ENCODE measurements at places on chromosomes 1 and 21.

GRCh38 chr1:28832966-28833365 is 21.0 kb downstream of the OPRD1 start:
- no peak for DNase-seq

DNA sequence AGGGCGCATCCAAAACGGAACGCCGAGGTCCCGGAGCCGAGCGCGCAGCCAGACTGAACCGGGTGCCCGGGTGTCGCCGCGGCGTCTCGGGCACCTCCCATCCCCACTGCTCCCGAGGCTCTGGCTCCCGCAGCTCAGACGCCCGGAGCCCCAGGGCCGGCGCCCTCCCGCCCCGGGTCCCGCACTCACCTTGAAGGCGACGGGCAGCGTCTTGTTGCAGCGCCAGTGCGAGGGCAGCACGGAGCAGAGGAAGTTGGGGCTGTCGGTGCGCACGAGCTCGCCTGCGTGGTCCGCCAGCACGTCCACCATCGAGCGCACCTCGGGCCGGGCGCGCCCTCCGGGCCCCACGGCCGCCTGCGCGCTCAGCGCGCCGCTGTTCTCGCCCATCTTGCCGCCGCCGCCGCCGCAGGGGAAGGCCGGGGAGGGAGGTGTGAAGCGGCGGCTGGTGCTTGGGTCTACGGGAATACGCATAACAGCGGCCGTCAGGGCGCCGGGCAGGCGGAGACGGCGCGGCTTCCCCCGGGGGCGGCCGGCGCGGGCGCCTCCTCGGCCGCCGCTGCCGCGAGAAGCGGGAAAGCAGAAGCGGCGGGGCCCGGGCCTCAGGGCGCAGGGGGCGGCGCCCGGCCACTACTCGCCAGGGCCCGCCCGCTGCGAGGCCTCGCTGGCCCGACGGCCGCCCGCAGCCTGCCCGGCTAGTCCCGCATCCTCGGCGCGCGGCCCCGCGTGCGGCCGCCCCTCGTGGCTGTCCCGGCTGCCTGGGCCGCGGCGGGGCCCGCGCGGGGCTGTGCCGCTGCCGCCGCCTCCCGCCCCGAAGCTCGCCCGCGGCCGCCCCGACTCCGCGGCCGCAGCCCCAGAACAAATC is 447 bp downstream of the RUNX3 start:
- no peak for DNase-seq

DNA sequence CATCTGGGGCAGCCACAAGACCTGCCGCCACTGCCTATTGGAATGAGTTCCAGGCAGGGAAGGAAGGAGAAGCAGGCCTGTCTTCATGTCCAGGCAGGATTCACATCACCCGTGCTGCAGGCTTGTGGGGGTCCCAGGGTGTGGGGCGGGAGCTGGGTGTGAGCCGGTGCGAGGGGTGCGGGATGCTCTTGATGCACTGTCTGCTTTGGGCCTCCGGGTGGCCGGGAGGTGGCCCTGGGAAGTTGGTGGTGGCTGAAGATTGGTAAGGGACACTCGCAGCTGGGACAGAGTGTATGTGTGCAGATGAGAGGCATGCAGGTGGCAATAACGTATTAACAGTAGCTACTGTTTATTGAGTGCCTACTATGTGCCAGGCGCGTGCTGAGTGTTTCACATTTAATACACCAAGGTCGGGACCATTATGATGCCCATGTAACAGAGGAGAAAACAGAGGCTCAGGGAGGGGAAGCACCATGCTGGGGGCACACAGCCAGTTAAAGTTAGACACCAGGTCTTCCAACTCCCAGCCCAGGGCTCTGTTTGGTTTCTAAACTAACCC is 3.3 kb downstream of the CROCC start:
- DNase-seq, result no peak

- DNase-seq, result no peak
Observed at GRCh38 chr21:34801519-34802132, 132.8 kb downstream of the CLIC6 start.

- DNase-seq, result no peak
Observed at GRCh38 chr21:45097827-45098387, 23.5 kb downstream of the ADARB1 start.

GRCh38 chr1:83033682-83034081 is 965.2 kb downstream of the TTLL7 start:
- no peak for DNase-seq

DNA sequence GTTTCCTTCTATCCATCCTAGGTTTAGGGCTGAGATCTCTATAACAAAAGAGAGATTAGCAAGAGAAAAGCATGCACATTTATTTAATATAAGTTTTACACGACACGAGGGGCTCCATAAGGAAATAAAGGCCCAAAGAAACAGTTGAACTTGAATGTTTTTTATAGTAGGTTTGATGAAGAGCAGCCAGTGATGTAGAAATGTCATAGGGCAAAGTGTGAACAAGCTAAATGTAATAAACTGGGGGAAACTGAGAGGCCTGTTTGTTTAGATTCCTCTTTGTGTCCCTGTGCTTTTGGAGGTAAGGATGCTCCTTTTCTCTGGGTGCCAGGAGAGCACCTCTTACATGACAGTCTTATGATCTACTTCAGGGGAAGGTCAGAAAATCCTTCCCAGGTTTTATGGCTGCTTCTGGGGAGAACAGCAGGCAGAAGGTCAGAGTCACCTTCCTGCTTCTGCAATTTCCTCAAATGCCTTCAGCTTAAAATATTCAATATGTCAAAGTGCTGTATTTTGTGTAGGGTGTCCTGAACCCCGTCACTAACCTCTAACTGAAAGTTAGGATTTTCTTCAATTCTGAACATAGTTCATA is 9.5 kb upstream of the HORMAD1 start:
- DNase-seq, result no peak

DNA sequence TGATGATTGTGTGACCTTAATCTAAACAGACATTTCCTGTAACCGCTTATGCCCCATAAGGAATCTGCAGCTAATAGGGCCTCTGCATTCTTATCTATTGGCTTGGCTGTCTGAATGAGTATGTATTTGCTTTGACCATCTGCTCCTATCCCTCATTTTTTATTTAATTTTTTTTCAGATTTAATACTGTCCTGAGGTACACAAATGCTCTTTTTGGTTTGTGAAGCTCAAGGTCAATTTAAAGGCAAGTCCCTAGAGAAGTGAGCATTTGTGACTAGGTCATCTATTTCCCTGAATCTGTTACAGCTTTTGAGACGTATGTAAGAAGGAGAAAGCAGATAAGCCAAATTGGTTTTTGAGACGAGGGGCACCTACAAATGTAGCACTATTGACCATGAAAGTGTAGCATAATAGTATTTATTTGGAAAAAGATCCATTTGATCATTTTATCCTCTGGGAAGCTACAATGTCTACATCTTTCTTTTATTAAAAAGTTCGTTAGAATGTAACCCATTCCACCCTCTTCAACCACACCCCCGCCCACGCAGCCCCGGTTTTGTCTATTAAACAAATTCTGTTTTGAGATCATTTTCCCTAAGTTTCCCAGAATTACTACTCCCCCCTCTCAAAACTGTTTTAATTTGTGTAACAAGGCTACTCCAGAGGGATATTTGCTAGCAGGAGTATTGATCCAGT is 69.2 kb upstream of the HSPA13 start:
- no peak for DNase-seq

DNA sequence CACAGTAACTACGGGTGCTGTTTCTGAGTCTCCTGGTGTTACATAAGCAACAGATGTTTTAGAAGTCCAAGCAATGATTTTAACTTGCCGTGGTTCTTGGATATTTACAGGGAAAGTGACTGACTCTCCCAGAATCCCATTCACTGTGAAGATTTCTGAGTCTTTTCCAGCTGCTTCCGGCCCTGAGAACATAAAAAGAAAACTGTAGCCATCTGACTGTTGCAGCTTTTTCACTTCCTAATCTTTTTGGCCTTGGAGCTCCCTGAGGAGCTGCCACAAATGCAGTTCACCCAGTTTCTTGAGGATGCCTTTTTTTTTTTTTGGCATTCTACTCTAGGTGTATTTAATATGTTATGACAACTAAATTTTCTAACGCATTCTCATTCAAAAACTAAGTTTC is 13.7 kb downstream of the CD84 start:
- no peak for DNase-seq

- DNase-seq, result peak; percentile 89
Observed at GRCh38 chr1:47313915-47314664, at the start of gene STIL. TSS of gene STIL (minus strand) at chr1:47314147. CDS start at chr1:47310319, 3,828 bp downstream.

- DNase-seq, result no peak
Observed at GRCh38 chr1:78678324-78678723, 28.7 kb downstream of the IFI44 start.

DNA sequence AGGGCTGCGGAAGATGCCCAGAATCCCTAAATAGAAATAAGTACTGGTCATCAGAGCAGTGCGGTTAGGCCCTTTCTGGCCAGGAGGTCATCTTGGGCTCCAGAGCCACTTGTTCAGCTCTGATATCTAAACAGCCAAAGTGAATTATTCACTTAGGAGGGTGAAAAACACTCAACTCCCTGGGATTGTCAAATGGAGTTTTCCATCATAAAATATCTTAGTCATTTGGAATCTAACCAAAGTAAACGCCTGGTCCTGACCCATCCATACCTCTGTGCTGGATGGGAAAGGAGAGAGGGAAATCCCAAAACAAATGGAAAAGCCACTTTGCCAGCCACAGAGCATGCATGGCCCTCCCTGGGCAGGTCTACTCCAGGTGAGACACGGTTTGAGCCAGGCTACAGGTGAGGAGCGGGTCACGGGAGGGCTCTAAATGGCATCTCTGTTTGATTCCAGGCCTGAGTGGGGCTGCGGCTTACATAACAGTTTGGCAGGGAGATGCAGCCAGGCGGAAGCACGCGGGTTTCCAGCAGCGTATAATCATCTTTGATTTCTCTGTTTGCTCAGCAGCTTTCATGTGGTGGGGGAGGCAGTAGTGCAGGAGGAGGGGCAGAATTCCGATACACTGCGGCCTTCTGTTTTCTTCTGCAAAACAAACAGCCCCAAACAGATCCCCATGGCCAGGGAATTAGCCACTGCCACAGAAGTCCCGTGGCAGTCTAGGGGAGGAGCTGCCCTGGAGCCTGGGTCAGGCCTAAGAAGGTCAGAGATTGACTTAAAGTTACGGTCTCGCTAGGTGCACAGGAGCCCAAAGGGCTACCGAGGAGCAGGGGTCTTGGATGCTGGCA is 59.1 kb upstream of the ZNF648 start:
- no peak for DNase-seq

DNA sequence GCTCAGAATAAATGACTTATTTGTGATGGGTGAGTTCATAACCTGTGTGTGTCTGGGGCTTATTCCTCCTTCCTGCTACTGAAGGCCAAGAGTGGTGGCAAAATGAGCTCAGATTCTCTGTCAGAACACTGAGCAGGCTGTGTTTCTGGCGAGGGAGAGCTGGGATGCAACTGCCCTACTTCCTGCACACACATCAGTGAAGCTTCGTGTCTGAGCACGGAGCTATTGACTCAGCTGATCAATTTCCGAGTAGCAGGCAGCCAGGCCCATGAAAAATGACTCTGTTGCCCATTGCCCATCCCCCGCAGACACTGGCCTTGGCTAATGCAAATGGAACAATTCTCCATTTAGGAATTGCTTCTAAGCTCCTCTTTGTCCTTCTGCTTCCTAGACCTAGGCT is 27.7 kb downstream of the TNR start:
- no peak for DNase-seq

DNA sequence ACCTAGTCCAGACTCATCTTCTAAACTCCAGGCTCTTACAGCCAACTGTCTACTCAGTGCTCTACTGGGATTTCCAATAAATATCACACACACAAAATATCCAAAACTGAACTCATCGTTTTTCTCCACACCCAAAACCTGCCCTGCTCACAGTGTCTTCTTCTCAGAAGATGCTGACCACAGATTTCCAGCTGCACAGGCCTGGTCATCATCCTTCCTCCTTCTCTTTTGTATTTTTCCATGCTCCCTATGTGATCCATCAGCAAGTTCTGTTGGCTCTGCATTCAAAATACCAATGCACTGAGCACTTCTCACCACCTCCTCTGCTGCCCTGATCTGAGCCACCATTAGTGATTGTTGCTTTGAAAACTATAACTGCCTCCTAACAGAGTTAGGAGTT is 159.5 kb upstream of the KAZN start:
- DNase-seq, result no peak

DNA sequence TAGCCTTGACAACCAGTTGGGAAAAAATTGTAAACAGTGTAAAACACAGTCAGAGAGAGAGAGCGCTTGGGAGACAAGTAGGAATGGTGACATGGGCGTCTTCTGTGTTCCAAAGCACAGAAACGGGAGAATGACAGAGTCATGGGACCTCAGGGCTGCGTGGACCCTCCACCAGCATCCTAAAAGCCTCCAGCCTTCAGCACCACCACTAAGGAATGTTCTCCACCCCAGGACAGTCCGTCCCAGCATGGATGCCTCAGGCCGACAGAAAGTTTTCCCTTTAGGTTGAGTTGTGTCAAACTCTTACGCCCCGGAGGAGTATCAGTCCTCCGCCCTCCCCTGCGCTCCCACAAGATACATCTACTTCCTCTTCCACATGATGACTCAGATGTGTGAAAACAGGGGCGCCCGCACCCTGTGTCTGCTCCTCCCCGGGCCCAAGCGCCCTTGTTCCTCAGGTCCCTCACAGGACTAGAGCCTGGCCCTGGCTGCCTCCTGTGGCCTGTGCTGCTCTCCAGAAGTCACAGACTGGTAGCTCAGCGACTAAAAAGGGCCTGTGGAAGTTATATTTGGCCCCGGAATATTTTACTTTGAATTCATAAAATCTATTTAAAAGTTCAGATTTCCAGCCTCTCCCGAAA is 63.9 kb upstream of the EFHD2 start:
- no peak for DNase-seq

DNA sequence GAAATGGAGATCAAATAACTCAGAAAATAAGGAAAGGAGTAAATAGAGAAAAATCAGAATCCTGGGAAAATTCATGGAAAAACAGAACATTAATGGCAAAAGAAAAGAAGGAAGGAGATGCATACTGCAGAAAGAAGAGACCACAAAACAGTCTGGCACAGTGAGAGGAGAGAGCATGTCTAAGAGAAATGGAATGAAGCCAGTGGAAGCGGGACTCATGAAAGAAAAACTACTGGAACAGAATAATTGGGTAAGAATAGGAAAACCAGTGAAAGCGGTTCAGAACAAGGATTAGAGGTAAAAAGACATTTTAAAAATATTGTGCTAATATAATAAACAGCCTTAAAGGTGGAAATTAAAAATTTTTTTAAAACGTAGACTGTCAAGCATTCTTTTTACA is 93.6 kb upstream of the GREM2 start:
- no peak for DNase-seq

GRCh38 chr1:32431736-32432400 is 33.0 kb upstream of the ZBTB8B start:
- DNase-seq, result no peak

Measured in T47D (cell line).